CD8-positive, alpha-beta T cell (primary cell): ENCODE measurements at places on chromosomes 2 and 18. TPM values are rescaled to one million over a fixed set of nuclear protein-coding genes. Genes with fewer than 3 reads are reported as not detected.

STEAP3 gene
- total RNA-seq = not detected

OTOS gene
- total RNA-seq = not detected

STAT4 gene
- total RNA-seq = 136 TPM

CAVIN2 gene
- total RNA-seq = not detected

FAM110C gene
- total RNA-seq = 0.41 TPM

XDH gene
- total RNA-seq = not detected

ASTL gene
- total RNA-seq = 17.5 TPM

SLC11A1 gene
- total RNA-seq = 0.92 TPM

TUBA3D gene
- total RNA-seq = not detected

FTCDNL1 gene
- 0.60 TPM for total RNA-seq

PDCD1 gene
- total RNA-seq = 10.7 TPM

RMDN2 gene
- total RNA-seq = 3.9 TPM

LDLRAD4 gene
- 31.0 TPM for total RNA-seq

CABYR gene
- total RNA-seq = 1.2 TPM

AGXT gene
- total RNA-seq = not detected

MRPL44 gene
- total RNA-seq = 41.4 TPM

GREB1 gene
- total RNA-seq = 0.25 TPM

NPPC gene
- 0.33 TPM for total RNA-seq

TUBA4B gene
- total RNA-seq = not detected
